ENCODE measurements at places on chromosomes 5 and 9.
A peak's percentile ranks its signal among the peaks of the same experiment; 100 is the strongest.

DNA sequence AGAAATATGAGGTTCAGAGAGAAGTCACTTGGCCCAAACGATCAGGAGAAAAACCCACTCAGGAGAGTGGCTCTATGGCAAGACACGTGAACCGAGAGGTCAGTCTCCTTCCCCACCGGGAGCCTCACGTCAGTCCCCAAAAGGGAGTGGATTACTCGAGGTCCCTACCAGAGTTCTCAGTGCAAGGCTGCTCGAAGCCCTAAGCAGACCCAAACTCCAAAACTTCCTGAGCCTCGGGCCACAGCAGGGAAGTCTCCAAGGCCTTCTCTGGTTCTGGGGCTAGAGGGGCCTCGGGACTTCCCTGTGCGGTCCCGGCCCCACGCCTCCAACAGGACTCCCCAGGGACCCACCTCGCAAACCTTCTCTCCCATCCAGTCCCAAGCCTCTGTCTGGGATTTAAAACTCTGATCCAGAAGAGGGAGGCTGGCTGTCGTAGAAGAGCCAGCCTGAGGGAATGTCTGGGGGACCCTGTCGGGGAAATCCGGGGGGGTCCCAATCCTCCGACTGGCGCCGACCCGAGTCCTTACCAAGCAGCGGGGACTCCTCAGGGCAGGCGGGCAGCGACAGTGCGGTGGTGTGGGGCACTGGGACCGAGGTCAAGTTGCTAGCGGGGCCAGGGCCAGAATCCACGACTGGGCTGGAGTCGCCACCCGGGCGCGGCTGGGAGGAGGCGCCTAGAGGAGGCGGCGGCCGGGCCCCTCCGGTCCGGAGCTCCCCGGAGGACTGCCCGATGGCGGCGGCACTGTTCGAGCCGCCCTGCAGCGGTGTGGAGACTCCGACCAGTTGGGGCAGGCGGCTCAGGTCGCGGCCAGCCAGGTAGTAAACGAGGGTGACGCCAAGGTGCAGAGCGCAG lies 679 bp downstream of the B4GALT1 start:
- no peak for DNase-seq

DNA sequence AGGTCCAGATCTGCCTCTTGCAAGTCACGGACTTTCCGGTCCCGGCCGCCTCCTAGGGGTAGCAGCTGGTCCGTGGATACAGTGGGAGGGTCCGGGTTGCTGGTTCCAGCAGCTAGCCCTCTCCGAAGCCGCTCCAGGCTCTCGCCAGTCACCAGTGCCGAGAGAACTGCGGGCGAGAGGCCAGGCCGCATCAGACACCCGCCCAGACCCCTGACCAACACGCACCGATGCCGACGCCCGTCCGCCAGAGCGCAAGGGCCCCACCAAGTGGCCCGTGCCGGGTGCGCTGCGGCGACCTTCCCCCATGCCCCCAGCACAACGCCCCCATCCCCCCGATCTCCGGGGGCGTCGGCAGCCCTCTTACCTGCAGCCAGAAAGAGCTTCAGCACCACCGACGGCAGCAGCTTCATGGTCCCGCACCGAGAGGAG lies 470 bp downstream of the HBEGF start:
- DNase-seq: peak; percentile 74

- no peak for DNase-seq
Measured at GRCh38 chr5:128263357-128263756, 179.8 kb downstream of the SLC12A2 start.

DNA sequence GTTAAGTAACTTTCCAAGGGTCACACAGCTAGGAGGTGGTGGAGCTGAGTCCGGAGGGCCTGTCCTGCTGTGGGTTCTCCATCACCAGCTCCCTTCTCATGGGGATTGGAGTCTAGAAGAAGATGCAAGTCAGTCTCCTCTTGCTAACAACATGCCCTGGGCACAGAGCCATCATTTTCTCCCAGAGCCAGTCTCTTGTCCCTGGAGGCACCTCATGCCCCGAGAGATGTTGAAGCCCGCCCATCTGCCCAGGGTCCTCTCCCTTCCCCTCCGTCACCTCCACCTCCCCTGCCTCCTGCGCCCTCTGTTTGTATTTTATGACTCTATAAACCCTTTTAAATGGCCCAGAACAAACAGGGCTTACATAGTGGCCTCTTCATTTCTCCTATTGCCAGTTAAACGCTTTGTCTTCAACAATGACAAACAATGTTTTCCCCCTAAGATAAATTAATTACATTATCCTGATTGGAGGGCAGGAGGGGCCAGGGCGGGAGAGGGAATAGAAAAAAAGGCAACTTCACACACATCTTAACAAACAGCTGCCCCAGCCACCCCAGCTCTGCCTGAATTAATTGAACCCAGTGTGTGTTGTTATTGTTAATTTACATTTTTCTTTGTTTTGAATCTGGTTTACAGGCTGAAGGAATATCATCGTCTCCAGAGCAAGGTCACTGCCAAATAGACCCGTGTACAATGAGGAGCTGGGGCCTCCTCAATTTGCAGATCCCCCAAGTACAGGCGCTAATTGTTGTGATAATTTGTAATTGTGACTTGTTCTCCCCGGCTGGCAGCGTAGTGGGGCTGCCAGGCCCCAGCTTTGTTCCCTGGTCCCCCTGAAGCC lies 55.8 kb downstream of the ASS1 start:
- DNase-seq: no peak

GRCh38 chr9:133737774-133738639 lies at the start of gene SARDH:
Gene SARDH (minus strand): TSS chr9:133738352. CDS start chr9:133734173, 4,179 bp downstream.
- peak; percentile 80 for DNase-seq

GRCh38 chr9:16206518-16206917 lies 653.7 kb downstream of the CCDC171 start:
- no peak for DNase-seq

DNA sequence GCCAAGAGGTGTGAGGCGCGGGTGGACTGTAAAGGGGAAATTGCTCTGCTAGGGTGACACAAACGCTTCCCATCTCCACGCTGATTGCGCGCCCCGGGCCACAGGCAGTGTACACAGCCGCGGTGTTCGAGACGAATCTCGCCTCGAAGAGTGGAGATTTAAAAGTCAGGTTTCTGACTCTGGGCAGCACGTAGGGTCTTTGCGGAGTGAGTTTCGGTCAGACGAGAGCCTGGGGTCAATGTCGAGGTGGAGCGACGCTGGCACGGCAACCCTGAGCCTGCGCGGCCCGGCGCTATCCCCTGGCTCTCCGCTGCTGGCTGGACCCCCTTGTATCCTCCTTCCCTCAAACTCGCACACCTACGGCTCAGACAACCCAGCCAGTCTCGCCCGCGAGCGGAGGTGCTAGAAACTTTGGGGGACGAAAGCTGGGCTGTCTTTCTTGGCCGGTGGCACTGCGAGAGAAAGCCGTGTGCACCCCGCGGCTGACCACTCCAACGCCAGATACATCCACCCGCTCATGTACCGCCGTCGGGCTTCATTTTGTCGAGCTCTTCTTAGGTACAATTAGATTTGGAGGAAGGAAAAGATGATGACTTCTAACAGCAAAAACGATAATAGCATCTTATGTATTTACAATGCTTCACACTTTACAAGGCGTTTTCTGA lies 5.4 kb upstream of the FOXB2 start:
- no peak for DNase-seq

DNA sequence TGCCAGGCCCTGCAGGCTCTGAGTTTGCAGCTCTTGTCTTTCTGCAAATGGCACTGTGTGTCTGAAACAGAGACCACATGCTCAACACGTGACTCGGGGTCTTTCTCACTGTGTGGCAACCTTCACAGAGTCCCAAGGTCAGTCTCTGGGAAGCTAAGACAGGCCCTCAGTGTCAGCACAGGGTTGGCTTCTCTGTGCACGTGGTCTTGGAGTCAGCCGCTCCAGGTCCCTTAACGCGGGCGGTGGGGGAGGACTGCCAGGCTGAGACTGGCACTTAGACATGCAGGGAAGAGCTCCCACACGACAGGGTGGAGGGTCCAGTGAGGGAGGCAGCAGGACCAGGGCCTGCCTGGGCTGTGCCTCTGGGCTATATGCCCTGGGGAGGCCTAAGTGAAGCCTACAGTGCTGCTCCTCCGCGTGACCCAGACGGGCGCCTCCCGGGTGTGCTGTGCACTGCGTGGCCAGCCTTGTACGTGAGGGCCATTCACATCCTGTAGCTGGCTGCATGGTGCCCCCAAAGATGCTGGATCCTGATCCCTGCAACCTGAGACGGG lies 76.8 kb downstream of the ADAMTS2 start:
- DNase-seq: no peak

- no peak for DNase-seq
Measured at GRCh38 chr5:12805165-12805698, 901.0 kb upstream of the CTNND2 start.

DNA sequence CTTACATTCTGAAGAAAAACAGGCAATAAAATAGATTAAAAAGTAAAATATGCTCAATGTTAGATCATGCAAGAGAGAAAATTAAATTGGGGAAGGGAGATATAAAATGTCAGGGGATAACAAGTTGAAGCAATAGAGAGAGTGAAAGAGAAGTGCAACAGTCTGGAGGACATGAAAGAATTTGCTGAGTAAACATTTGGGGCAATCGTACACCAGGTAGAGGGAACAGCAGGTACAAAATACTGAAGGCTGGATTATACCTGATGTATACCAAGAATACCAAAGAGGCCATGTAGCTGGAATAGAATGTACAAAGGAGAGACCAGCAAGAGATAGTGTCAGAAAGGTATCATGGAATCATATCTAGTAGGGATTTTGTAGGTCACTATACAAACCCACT lies 300.8 kb downstream of the DNAH5 start:
- DNase-seq: no peak

- DNase-seq: no peak
Measured at GRCh38 chr5:129398026-129398678, 61.9 kb upstream of the ADAMTS19 start.

DNA sequence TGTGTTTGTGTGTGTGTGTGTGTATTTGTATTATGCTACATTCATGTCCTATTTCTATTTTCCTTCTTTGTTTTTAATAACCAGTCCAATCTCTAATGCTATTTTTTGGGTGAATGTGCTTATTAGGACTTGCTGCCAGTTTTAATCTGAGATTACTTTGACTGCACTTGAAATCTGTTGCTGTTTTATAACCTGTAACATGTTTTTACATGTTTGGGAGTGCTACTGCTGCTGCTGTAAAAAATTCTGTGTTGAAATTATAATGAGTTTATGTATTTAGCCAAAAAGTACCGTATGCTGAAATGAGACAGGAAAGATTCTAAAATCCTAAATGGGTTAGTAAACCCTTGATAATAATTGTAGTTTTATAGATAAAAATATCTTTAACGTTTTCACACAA lies 104.7 kb upstream of the SSBP2 start:
- DNase-seq: no peak

DNA sequence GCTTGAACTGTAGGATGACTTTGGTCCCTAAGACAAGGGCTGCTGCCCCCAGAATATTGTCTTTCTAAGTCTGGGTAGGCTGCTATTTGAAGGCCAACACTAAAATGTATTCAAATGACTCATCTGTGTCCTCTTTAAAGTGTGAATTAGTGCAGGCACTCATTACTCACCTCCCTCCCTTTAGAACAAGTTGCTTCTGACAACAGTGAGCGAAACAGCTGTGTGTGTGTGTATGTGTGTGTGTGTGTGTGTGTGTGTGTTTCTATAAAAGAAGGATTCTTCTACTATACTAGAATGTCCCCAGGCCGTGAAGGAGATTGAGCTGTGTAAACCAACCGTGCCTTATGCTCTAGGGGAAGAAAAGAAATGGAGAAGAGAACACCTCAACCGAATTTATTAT lies 1337.2 kb downstream of the PTPRD start:
- DNase-seq: no peak

- DNase-seq: no peak
Measured at GRCh38 chr9:70529377-70529776, 114.9 kb upstream of the KLF9 start.

DNA sequence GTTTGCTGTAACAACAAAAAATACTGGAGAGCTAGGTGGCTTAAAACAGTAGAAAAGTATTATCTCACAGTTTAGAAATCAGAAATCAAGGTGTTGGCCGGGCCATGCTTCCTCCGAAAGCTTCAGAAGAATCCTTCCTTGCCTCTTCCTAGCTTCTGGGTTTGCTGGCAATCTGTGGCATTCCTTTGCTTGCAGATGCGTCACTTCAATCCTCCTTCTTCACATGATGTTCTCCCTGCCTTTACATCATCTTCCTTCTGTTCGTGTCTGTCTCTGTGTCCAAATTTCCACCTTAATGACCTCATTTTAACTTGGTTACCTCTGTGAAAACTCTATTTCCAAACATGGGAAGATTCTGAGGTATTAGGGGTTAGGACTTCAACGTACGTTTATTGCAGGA lies 90.4 kb upstream of the CHD1 start:
- no peak for DNase-seq

DNA sequence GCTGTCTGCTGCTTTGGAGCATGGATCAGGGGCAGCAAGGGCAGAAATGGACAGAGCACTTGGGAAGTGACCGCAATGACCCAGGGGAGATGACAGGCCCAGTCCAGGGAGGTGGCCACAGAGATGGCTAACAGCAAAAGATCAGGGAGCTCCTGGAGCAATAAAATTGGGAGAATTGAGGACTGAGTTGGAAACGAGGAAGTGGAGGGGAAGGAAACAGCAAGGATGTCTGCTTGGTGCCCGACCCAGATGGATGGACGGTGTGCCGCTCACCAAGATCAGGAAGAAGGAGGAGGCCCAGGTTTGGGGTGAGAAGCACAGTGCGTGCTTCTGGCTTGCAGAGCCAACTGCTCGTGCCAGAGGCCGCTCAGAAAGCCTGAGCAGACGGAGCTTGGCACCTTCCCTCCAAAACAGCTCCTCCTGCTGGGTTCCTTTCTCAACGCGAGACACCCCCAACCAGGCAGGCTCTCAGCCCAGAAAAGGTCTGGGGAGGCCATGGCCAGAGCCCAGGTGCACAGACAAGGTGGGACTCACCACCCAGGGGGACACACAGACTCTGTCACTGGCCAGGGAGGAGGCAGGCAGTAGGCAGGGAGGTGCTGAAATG lies 1.7 kb upstream of the SLC34A1 start:
- DNase-seq: peak; percentile 70

GRCh38 chr5:172949426-172949825 lies 9.8 kb upstream of the RPL26L1 start:
- no peak for DNase-seq

- DNase-seq: no peak
Measured at GRCh38 chr5:178325679-178326373, 93.2 kb upstream of the PHYKPL start.

DNA sequence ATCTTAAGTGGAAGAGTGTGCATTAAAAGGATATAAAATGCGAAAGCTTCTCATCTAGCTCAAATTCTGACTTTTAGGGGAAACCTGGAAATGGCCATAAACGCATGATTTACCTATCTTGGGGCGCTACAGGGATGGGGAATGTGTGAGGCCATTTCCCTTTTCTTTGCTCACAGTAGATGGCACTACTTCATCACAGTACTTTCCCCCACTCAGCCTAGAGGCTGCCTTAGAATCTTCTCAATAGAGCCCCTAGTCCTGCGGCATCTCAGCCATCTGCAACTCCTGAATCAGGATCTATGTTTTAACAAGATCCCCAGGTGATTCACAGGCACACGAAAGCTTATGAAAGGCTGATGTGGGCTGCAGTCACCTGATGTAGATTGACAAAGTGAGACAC lies 110.8 kb downstream of the LHFPL2 start:
- DNase-seq: no peak

GRCh38 chr5:79513308-79513703 lies 628 bp downstream of the HOMER1 start:
- DNase-seq: no peak

Measured in right forelimb (tissue), 1 donor.